RPMI8226 (cell line): ENCODE measurements at places on chromosomes 2 and 18.
A peak's percentile ranks its signal among the peaks of the same experiment; 100 is the strongest.

GRCh38 chr2:174615871-174616436 is 18.4 kb upstream of the WIPF1 start:
- DNase-seq = peak; percentile 55

GRCh38 chr2:142179686-142180085 is 48.9 kb upstream of the LRP1B start:
- no peak for DNase-seq

GRCh38 chr18:10285283-10285640 is 169.2 kb upstream of the APCDD1 start:
- DNase-seq = peak; percentile 25

DNA sequence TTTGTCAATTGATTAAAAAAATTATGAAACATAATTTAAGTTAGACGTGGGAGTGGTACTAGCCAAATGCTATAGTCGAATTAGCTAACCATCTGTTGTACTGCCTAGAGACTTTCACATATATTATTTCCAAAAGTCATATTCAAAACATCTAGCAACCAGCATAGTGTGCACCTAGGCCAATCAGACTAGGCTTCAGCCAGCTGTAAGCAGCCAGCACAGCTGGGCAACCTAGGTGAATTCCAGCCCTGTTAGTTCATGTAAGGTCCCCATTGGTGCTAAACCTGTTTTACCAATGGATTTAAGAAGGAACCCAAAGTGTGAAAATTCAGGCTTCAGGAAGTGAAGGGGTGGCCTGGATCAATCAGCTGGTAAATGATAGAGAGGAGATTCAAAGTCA is 144.3 kb downstream of the BCL2 start:
- no peak for DNase-seq

- DNase-seq = no peak
These were observed 952 bp downstream of the ELMOD3 start for GRCh38 chr2:85355521-85355920.
